ENCODE measurements at places on chromosomes 6 and 20.

- DNase-seq = no peak
Observed at GRCh38 chr6:75150685-75151412, 55.0 kb downstream of the COL12A1 start.

DNA sequence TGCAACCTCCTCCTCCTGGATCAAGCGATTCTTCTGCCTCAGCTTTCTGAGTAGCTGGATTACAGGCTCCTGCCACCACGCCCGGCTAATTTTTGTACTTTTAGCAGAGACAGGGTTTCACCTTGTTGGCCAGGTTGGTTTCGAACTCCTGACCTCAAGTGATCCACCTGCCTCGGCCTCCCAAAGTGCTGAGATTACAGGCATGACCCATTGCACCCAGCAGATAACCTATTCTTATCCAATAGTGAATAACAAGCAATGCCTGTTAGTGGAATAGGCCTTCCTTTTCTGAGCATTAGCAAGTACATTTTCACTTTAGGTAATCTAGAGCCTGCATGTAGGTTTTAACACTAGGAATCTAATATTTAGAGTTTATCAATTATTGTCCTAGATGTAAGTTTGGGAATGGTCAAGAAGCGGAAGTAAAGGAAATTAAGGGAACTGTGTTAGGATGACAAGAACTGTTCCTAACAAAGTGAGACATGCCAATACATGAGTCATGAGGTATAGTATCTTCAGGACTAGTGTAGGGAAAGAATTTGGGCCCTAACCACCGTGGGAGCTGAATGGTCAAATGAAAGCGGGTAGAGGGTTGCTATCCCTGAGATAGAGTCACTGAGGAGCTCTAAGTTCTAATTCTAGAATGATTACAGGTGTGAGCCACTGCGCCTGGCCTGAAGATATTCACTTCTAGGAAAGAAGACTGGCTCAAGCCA is 15.0 kb downstream of the BLTP3A start:
- DNase-seq = no peak

DNA sequence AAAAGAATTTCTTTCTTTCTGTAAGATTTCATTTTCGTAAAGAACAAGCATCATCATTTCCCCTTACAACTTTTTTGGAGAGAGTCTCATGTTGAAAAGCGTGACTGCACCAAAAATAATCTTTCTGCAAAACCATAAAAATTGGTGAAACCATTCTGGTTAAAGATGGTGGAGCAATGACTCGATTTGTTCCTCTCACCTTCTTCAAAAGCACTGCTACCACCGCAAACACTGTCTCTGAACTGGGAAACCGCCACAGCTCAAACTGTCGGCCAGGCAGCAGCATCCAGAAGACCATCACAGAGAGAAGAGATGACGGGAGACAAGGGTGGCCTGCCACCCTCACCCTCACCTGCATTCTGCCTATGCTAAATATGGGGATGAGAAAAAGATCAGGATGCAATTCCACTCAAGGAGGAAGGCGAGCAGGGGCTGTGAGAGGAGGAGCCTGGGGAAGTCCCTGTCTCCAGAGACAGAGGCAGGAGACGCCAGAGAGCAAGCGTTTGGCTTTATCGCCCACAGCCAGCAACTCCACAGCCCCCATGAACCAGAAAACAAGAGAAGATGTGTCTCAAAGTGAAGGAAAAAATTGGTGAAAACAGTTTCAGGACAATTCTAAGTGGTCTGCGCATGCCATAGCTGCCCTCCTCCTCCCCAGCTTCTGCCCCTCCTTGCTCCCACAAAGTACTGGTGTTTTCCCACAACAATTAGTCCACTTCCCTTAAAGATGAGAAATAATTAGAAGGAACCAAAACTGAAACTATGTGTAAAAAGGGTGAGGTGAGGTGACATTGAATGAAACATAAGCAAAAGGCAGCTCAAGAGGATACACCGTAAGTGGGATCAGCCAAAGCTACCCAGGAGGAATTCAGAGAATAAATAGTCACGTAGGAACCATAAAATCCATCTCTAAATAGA is 255.5 kb downstream of the KIF16B start:
- no peak for DNase-seq

DNA sequence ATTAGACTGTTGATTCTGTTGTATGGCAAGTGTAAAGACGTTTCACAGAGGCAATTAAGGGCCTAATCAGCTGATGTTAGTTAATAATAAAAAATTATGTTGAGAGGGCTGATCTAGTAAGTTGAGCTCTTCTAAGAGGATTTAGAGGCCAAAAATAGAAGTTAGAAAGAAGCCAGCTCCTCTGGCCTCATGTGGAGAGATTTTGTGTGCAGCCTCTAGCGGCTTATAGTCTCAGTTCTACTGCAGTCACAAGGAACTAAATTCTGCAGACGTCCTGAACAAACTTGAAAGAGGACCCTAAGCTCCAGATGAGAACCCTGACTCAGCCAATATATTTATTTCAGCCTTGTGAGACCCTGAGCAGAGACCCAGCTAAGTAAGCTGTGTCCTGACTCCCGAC is 498.6 kb downstream of the BTBD3 start:
- DNase-seq = no peak

GRCh38 chr20:8854571-8854970 is 214.3 kb upstream of the PLCB4 start:
- DNase-seq = no peak
